ENCODE measurements at places on chromosomes 12 and 14.

DNA sequence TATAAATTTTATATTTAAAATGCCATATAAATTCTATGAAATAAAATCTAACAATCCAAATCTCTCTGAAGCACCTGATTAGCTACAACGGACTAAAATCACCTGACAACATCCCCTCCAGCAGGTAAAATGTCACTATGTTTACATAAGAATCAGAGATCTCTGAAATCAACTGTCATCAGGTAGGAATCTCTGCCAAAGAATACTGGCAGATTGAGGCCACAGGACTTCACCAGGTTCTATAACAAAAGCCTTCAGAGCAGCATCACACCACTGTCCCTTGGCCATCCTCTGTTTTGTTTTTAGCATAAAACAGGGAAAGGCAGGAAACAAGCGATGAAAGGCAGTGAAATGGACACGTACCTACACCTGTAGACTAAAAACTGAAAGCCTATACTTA lies 22.1 kb downstream of the FGD6 start:
- DNase-seq, result no peak

- no peak for DNase-seq
Measured at GRCh38 chr12:94151582-94151981, 3.2 kb downstream of the PLXNC1 start.

- DNase-seq, result no peak
Measured at GRCh38 chr14:50344116-50344775, 32.1 kb downstream of the DMAC2L start.

DNA sequence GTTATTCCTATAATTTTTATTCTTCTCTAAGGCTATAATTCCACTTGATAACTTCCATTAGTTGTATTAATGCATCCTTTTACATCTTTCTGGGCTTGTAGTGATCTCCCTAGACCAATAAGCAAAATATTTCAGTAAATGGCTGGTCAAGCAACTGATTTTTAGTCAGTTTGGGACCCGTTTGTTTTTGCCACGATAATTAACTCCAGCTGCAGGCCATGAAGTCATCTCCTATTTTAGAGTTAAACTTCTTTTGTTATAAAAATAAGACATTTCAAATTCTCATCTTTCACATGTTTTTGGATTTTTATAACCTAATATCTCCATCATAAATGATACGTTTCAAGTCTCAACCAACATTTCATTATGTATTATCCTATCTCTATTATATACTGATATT lies 49.4 kb downstream of the MAGOHB start:
- no peak for DNase-seq

- DNase-seq, result no peak
Measured at GRCh38 chr12:91053951-91054715, 3.7 kb downstream of the KERA start.

- DNase-seq, result no peak
Measured at GRCh38 chr14:83548061-83548839, 1981.7 kb upstream of the FLRT2 start.

DNA sequence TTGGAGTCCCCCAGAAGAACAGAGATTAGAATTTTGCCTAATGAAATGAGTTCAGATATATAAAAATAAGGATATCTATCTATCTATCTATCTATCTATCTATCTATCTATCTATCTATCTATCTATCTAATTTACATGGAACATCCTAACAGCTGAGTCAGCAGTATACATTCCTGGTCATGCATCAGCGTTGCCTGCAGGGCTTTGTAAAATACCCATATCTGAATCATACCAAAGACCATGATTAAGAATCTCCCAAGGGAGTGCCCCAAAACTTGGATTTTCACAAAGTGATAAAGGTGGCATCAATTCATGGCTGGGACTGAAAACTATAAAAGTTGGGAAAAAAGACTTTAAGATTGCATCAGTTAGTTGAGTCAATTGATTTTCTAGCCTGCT lies 32.7 kb upstream of the SYT10 start:
- DNase-seq, result no peak

DNA sequence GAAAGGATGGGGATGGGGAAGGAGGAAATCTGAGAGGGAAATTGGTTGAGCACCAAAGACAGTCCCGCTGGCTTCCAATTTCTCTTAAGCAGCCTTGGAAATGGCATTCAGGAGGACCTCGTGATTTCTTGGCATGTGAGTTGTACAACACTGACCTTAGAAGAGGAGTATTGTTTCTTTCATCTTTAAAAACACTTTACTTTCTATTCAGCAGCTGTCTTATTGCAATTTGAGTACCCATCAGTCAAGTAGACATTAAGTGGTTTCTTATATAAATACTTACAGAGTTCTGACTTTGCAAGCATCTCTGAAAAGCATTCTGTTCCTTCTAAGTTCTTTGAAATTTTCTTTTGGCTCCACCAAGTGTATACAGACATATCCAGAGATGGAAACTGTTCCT lies 83.2 kb downstream of the LMNTD1 start:
- no peak for DNase-seq

DNA sequence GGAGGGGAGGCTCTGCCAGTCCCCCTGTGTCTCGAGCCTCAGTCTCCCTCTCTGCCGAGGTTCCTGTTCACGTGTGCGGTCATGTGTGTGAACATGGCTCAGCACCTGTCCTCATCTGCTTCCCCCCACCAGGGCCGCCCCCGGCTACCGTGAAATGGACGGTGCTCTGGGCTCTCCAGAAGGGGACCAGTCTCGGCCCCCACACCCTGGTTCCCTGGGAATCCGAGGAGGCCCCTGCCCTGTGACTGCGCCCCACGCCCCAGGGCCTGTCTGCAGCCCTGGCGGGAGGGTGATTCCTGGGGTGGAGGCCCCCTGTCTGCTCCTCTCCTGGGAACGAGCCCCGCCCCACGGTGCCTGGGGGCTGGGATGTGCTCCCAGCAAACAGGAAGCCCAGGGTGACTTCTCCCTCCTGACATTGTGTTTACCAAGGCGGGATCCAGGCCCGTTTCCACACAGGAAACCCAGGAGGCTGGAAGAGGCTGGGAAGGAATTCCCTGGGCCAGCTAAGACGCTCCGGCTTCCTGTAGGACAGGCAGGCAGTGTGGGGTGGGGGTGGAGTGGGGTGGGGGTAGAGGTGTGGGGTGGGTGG lies 46.6 kb downstream of the KIF26A start:
- DNase-seq, result no peak

DNA sequence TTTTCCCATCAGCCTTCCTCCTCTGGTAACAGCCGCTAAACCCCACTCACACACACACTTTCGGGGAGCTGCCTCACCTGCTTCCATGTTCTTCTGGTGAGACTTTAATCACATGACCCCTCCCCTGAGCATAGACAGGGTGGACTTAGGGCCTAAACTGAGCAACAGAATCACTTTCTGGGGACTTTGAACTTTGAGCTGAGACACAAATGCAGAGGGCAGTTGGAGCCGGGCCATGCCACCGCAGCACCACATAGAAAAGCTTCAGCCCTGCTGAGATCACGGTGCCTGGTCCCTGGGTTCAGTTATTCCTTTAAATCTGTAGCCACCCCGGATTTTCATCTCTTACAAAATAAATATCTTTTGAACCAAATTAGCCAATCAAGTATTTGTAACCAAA lies 18.4 kb upstream of the MAP3K9 start:
- no peak for DNase-seq

GRCh38 chr14:28754209-28754985 lies 12.2 kb upstream of the FOXG1 start:
- peak; percentile 32 for DNase-seq

DNA sequence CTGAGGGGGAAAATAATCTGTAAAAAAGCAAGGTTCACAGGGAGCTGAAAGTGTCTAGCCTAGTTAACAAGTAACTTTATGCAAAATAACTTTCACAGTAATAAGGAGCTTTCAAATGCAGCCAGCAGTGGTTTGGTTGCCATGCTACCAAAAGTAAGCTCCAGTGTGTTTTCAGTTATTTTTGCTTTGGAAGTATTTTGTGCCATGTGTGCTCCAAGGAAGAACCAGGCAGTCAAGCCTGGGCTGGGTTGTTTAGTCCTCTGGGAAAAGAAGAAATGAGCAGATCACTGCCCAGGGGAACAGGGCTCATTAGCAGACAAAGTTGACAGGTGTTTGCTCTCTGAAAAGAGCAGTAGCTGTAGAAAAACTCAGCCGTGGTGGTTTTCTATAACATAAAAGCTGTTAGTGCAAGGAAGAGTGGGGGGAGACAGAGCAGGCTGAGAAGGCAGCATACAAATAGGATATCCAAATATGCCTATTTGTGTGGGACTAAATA lies 92.8 kb upstream of the TMTC2 start:
- DNase-seq, result no peak

GRCh38 chr12:27193854-27194544 lies 50.1 kb upstream of the STK38L start:
- DNase-seq, result no peak

DNA sequence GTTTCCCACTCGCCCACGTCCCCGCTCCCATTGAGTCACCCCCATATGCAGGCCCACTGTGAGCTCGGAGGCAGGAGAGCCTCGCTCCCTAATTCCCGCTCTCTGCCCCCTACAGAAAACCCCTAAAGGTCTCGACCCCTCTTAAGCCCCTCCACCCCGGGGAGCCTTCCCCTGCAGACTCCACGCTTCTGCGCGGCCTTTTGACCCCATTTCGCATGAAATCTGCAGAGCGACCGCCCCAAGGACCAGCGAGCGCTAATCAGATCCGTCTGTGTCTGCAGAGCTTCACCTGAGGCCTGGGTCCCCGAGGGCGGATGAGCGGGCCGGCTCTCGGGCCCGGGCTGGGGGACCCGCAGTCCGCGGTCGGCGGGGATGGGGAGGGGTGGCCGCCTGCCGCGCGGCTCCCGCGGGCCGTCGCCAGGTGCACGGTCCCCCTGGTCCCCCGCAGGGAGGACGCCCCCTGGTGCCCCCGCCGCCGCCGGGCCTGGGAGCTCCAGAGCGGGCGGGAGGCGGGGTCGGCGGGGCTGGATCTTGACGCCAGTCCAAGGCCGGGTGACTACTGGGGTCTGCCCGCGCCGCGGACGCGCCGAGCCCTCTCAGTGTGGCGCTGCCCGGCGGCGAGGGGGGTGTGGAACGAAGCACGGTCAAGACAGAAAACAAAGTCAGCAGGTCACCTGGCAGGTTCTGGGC lies 10.1 kb downstream of the BMP4 start:
- no peak for DNase-seq

DNA sequence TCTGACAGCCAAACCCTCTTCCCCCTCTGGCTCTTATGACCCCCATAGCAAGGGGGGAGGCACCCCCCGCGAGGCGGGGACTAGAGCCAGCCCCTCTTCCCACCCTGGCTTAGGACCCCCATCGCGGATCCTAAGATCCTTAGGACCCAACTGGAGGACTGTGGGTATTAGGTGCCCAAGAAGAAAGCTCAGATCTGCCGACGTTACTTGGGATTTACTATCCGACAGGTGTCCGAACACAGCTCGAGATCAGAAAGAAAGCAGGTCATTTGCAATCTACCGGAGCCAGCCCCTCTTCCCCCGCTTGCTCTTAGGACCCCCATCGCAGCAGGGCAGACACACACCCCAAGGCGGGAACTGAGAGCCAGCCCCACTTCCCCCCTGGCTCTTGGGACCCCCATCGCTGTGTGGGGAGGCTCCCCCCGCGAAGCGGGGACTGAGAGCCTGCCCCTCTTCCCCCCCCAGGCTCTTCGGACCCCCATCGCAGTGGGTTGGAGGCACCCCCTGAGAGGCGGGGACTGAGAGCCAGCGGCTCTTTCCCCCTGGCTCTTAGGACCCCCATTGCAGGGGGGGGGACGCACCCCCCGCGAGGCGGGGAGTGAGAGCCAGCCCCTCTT lies 46.8 kb downstream of the DDX11 start:
- no peak for DNase-seq

DNA sequence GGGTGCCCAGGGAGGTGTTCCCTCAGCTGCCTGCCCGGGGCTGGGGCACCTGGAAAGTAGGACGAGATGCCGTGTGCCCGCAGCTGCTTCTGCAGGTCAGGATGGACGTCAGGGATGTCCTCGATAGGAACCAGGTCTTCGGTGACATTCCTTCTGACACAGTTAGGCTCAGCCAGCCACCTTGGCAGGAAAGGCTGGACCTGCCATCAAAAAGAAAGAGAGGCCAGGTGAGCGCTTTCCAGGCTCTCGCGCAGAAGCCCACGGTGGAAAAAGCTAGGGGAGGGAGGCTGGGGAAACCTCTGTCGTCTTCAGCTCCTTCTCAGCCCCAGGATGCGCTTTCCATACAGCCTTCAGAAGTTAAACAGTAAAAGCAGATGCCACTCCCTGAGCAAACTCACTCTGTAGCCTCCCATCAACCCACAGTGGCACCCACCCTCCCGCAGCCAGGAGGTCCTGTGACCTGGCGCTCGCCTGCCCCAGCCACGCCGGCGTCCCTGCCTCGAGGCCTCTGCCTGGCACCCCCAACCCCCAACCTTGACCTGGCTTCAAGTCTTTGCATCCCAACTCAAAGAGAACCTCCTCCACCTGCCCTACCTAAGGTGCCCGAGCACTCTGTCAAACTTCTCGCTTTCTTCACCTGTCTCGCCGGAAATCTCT lies 1.3 kb downstream of the DDX51 start:
- DNase-seq, result no peak

DNA sequence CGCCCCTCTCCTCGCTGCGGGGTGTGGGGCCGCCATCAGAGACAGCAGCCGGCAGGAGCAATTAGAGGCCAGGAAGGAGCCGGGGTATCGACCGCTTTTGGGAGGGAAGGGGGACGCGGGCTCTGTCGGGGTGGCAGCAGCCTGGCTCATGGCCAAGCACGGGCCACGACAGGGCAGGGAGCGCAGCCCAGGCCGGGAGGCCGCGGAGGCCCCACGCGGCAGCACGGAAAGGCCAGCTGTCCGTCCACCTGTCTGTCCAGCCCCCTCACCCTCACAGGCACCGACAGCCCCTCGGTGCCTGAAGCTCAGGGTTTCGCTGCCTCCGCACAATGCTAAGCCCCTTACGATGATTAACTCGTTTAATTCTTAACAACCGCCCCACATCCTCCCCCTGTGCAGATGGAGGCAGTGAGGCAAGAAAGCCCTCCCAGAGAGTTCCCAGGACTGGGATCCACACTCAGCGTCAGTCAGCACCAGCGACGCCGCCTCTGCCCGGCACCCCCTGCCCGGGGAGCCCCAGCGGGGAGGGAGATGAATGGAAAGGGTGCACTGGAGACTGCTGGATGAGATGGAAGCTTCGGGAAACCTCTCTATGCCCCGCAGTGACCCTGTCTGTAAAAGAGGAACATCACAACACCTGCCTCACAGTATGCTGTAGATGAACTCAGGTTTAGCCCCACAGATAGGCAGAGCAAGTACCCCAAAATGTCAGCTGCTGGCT lies 23.7 kb downstream of the NCOR2 start:
- DNase-seq, result peak; percentile 61

GRCh38 chr14:39988939-39989338 lies 556.7 kb upstream of the FBXO33 start:
- DNase-seq, result peak; percentile 61

Measured in OCI-LY7 (cell line).